Stimulated activated CD4-positive, alpha-beta T cell treated with anti-CD3 and anti-CD28 coated beads, TNF-alpha, amount 100 ng/mL, for 24 hours (primary cell): ENCODE measurements at places on chromosomes 12 and 14.

DNA sequence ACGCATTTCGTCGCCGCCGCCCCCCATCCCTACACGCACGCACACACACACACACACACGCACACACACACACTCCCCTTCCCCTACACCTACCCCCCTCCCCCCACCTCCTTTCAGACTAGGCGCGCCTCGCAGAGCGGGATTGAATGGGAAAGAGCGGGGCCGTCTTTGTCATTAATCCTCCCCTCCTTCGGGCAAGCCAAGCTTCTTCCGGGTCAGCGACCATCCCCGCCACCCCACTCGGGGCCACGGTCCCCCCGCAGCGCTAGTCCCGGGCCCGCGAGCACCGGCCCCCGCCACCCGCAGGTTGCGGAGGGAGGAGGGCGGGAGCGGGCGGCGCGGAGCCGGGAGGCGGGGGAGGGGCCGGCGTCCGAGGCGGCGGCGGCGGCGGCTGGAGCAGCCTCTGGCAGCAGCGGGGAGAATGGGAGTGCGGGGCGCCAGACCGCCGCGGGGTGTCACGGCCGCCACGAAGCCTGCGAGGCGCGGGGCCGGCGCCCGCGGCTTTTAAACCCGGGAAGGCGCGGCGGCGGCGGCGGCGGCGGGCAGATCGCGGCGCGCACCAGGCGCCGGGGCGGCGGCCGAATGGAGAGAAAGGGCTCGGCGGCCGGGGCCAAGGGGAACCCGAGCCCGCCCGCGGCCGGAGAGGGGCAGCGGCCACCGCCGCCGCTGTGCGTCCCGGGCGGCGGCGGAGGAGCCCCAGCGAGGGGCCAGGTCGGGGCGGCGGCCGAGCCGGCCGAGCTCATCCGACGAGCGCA lies at the start of gene TTC9:
Gene TTC9 (plus strand): TSS at position 369 of the 755 bp plus-strand sequence. CDS start 214 bp downstream, at position 583.
- peak; percentile 23 for DNase-seq

DNA sequence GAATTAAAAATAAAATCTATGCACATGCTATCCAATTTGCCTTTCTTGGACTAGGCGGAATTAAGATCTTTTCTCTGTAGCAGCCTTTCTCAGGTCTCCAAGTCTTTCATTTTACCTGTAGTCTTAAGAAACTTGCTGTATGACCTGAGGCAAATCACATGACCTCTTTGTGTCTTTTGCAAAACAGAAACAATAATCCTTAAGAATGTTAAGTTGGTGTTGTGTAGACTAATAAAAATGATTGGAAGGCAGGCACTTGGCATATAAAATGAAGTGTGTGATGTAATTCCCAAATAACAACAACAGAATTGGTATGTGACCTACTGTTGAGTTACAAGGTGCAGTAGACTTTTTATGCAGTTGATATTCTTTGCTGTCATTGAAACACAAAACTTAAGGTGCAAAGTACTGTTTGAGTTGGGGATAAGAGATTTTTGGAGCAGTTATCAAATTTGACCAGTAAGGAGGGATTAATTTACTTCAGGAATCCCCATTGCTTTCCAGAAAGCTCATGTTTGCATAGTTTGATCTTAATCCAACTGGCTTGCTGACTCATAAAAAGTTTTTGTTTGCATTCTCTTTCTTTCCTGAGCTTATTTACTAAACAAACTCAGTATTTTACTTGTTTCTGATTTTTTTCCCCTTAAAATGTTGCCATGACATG lies 51.4 kb downstream of the SUSD6 start:
- no peak for DNase-seq

GRCh38 chr12:13661005-13661887 lies 320.2 kb downstream of the GRIN2B start:
- DNase-seq: no peak

DNA sequence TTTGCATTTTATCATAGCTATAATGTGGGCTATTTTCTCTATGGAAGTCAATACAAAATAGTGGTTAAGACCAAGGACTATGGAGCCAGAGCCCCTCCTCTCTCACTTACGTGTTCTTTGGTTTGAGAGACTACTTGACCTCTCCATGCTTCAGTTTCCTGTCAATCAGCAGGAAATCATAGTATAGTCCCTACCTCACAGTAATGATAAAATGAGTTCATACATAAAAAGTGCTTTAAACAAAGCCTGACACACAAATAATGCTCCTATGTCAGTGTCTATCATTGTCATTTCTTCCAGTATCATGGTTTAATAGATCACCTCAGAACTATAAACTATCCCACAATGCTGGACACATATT lies 90.4 kb downstream of the MED13L start:
- no peak for DNase-seq

DNA sequence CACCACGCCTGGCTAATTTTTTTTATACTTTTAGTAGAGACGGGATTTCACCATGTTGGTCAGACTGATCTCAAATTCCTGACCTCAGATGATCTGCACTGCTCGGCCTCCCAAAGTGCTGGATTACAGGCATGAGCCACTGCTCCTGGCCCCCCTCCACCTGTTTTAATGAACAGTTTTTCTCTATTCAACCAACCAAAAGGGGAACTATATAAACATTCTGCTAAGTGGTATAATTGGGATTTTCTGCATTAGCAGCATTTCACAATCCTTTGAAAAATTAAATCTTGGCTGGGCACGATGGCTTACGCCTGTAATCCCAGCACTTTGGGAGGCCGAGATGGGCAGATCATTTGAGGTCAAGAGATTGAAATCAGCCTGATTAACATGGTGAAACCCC lies 44.8 kb downstream of the KNTC1 start:
- DNase-seq: no peak

DNA sequence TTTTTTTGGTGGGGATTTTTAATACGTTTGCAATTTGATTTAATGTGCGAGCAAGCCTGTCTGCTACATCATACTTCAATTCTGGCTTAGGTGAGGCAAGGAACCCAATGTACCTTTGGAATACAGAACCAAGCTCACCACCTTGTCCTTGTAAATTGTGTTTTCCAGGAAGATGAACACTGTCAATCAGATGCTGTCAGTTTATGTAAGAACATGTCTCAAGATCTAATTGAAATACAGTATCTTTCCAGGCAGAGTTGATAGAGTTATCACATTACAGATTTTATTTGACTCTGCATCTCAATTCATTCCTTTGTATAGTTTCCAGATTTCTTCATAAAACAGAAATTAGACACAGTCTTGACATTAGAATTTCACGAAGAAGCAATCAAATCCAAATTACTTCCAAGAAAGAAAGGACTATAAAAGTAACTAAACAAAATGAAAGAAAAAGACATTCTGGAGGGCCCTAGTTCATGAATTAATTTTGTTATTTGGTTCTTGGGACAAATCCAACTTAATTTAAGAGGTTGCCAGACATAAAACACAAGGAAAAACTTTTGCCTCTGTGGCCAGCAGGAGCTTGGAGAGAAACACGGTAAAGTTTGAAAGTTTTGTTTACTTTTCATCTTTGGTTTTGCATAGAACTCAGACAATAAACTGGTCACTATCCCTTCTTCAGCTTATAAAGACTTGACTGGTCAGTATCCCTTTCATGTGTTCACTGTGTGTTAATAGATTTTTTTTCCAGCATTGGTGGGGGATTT lies 16.4 kb upstream of the MED13L start:
- DNase-seq: no peak

DNA sequence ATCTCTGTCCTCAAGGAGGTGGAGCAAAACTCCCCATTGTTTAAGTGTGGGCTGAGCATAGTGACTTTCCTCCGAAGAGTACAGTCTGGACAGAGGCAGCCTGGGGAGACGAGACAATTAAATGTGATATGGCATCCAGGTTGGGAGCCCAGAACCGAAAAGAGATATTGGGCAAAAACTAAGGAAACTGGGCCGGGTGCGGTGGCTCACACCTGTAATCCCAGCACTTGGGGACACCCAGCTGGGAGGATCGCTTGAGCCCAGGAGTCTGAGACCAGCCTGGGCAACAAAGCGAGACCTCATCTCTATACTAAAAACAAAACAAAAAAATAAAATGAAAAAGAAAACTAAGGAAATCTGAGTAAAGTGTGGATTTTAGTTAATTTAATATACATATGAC lies 35.9 kb upstream of the JDP2 start:
- no peak for DNase-seq

- DNase-seq: no peak
These were observed 43.2 kb downstream of the FBXO34 start for GRCh38 chr14:55314449-55314848.

- no peak for DNase-seq
These were observed 35.8 kb downstream of the BHLHE41 start for GRCh38 chr12:26088998-26089397.

DNA sequence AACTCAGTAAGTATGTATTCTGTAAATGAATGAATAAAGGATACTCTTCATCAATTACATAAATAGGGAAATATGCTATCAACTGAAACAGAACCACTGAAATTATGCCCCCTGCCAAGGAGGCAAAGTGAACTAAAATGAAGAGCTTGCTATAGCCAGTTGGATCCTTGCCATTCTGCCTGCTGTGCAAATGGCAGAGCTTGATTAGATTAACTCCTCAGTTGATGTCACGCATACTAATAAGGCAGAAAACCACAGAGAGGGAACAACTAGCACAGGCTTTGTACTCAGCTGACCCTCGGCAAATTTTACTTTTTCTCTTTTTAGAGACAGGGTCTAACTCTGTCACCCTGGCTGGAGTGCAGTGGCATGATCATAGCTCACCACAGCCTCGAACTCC lies 36.7 kb upstream of the FERMT2 start:
- DNase-seq: no peak

DNA sequence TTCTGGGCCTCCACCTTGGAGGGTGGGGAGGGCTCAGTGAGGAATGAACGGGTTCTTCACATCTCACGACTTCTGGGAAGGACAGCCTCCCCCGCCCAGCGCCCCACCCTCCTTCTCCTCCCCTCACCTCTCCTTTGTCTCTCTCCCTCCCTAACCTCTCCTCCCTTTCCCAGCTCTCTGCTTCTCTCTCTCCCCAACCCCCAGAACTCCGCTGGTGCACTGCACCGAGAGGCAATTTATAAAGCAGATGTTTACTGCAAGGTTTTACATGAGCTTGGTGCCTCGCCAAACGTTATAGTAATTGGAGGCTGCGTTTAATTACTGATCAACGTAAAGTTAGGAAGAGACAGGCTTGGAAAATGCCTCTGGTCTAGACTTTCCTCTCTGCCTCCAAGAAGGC lies 42.9 kb upstream of the FAM222A start:
- DNase-seq: no peak

GRCh38 chr12:8661751-8662150 lies 875 bp downstream of the MFAP5 start:
- DNase-seq: no peak

DNA sequence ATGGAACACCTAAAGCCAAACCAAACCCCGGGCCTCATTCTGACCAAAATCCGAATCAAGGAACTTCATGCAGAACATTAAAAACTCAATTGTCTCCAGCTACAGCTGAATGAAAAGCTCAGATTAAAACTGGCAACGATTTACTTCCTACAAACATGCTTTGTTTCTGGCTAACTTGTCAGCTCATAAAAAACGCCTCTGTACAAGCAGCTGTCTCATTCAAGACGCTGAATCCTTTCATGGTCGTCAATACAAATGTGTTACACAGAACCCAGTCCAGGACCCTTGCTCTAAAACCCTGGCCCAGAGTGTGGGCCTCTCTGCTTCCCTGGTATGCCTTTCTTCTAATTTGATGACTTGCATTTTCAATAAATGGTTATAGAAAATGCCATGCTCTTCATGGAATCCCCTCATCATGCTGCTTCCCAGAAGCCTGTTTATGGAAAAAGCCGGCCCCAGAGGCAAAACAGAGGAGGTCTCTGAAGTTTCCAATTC lies 183.1 kb downstream of the PHLDA1 start:
- no peak for DNase-seq

- DNase-seq: no peak
These were observed 2.8 kb upstream of the FGF6 start for GRCh38 chr12:4448371-4448940.

DNA sequence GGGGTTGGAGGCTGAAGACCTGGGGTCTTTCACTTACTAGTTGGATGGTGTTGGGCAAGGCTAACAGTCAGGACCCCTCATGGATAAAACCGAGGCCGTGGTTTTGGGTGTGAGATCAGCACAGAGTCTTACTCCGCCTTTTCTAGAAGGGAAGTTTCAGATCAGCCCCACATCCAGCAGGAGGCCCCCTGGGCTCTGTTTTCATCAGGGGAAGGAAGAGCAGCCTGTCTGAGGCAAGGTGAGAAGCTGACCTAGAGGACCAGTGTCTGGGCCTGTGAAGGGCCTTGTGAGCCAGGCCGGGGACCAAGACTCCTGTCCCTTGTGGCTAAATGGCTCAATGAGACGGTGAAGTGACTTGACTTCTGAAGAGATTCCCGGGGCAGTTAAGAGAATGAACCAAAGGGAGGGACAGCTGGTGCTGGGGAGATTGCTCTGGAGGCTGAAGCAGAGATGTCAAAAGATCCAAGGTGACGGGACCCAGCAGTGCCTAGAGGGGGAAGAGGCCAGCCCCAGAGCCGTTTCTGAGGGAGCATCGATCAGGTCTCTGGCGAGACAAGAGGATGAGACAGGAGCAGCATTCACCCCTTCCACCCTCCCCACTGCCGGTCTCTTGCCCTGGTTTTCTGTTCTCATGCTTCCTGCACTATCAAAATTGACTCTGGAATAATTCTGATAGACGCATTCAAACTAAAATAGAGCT lies 40.1 kb upstream of the TSPAN9 start:
- no peak for DNase-seq

- DNase-seq: no peak
These were observed 12.2 kb downstream of the POLR3B start for GRCh38 chr12:106369624-106370346.

DNA sequence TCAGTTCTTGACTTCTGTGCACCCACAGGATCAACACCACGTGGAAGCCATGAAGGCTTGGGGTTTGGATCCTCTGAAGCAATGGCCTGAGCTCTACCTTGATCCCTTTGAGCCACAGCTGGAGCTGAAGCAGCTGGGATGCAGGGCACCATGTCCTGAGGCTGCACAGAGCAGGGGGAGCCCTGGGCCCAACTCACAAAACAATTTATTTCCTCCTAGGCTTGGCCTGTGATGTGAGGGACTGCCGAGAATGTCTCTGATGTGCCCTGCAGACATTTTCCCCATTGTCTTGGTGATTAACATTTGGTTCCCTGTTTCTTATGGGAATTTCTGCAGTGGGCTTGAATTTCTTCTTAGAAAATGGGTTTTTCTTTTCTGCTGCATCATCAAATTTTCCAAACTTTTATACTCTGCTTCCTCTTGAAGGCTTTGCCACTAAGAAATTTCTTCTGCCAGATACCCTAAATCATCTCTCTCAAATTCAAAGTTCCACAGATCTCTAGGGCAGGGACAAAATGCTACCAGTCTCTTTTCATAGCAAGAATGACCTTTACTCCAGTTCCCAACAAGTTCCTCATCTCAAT lies 288.2 kb downstream of the CCDC59 start:
- DNase-seq: no peak

- DNase-seq: no peak
These were observed 261.7 kb upstream of the CRY1 start for GRCh38 chr12:107355004-107355565.
